GM12892 (cell line): ENCODE measurements at places on chromosomes 5 and 9.

- no peak for DNase-seq
Measured at GRCh38 chr9:3261484-3261883, 264.3 kb downstream of the RFX3 start.

- DNase-seq, result no peak
Measured at GRCh38 chr9:134607971-134608370, 33.6 kb upstream of the COL5A1 start.

DNA sequence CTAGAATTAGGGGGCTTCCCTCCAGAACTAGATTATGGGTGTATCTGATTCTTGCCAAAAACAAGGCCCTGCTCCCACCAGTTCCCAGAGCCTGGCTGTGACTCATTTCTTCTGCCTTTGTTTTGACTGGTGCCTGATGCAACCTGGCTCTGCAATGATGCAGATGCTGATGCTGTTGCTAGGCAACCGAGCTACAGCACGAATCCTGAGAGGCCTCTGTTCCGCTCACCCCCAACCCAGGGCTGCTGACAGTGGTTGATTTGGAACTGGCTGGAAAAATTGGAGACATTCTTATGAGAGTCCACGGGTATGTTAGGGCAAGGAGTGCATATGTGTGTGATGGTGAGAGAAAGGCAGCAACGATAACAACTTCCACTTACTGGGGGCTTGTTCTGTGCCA lies 100.3 kb downstream of the NSG2 start:
- DNase-seq, result no peak

DNA sequence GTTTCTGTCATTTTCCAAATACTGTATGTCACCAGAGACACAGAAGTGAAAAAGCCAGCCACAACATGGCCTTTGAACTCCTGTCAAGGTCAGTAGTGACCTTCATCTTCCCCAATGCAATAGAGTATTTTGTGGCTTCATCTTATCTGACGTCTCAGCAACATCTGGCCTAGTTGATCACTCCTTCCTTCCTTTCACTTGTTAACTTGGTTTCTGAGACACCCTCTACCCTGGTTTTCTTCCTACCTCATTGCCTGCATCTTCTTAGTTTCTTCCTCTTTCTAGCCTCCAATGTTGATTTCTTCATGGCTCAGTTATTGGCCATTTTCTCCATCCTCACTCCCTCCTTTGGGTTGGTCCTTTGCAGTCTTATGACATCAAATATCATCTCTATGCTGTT lies 36.3 kb downstream of the GLIS3 start:
- DNase-seq, result no peak

- no peak for DNase-seq
Measured at GRCh38 chr5:180611140-180611850, 20.0 kb upstream of the SCGB3A1 start.

- DNase-seq, result no peak
Measured at GRCh38 chr9:87888501-87888900, 5.8 kb downstream of the SPATA31E1 start.

DNA sequence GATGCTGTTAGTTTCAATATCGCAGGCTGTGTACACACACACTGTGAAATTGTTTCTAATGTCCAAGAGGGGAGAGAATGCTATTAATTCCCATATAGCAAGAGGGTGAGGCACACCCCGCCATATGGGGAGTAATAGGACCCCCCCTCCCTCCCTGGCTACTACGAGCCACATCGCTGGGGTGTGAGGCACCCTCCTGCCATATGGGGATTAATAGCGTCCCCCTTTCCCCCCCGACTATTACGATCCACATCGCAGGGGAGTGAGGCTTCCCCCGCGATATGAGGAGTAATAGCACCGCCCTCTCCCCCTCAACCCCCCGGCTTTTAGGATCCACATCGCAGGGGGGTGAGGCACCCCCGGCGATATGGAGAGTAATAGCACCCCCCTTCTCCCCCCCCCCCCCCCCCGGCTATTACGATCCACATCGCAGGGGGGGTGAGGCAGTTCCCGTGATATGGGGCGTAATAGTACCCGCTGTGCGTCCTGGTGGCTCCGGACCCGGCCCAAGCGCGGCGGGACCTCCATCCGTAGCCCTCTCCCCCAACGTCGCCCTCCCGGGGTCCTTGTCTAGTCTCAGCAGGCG lies 494 bp upstream of the STK32A start:
- DNase-seq, result no peak

DNA sequence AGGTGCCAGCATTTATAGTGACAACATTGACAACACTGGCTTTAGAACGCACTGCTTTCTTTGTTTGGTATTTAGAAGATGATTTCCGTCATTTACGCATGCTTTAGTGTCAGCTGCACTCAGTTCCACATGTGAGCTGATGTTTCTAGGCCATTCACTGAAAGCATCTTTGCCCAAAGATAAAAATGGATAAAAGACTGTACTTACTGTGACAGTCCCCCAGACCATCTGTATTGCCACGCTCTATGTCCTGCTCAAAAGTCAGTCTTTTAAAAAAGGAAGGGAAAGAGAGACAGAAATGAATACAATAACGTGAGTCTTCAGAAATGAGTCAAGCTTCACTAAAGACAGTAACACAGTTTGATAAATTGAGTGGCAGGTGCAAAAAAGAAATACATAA lies 99.3 kb downstream of the SEMA6A start:
- no peak for DNase-seq

DNA sequence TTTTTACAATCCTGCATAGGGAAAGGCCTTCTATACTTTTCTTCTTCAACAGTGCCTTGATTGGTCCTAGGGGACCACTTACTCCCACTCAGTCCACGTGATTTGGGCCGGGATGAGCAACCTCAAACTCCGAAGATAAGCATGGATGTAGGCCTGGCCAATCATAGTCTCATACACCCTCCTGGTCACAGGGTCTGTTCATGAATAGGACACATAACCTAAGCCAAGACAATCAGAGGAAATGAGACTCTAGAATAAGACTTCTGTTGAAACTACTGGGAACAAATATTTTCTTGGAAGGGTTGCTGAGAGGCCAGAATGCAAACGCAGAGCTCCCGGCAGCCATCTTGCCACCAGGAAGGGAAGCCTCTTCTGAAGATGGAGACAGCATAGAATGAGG lies 68.1 kb downstream of the ARL15 start:
- no peak for DNase-seq

GRCh38 chr5:139474890-139475791 lies 4.3 kb downstream of the SMIM33 start:
- DNase-seq, result no peak

DNA sequence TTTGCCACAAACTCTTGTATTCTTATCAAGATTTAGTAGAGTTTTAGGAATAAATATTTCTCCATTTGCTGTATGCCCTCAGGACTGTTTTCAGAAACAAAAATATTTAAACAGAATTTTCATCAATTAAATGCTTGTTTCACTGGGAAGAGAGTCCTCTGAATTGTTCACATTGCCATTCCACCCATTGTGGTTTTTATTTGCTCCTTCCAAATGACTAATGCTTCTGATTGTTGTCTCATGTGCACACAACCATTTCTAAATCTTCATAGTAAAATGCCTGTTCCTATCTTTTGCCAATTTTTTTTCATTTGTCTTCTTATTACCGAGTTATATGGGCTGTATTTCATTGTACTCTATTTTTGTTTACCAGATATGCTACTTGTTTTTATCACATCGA lies 10.6 kb downstream of the MARCOL start:
- no peak for DNase-seq

DNA sequence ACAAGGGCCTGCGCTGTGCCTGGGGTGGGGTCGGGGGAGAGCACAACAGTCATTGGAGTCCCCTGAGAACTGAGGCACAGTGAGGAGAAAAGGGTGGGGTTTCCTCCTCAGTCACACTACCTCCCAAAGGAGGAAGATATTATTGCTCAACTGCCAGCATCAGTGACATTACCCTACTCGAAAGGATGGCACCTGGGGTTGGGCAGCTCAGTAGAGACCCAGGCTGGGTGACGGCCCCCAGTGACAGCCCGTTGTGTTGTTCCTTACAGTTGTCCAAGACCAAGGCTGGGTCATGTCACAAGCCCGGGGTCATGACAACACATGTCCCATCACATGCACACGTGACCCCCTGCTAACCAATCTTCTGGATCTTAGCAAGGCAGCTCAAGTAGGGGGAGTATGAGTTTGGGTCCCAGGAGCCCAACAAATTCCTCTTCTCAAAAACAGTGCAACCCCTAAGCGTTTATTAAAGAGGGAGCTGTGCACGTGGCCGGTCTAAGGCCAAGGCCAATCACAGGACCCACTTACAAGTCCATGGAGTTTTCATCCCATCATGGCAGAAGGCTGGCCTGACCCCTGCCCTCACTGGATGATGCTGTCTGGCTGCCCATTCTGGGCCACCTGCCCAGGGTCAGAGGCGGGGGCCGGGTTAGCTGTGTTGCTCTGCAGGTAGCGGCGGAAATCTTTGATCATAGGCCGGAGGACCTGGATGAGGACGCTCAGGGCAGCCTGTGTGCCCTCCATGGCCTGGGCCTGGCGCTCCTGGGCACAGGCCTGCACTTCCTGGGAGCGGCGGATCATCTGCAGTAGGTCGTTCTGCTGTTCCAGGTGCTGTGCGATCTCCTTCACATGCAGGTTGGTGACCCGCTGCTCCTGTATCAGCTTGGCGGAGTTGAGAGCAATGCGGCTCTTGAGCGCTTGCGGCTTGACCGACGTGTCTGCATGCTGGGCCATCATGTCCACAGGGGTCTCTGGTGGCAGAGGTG lies 4.0 kb downstream of the NAIF1 start:
- DNase-seq, result no peak

GRCh38 chr5:31809050-31809870 lies 170.3 kb downstream of the PDZD2 start:
- peak; percentile 40 for DNase-seq

DNA sequence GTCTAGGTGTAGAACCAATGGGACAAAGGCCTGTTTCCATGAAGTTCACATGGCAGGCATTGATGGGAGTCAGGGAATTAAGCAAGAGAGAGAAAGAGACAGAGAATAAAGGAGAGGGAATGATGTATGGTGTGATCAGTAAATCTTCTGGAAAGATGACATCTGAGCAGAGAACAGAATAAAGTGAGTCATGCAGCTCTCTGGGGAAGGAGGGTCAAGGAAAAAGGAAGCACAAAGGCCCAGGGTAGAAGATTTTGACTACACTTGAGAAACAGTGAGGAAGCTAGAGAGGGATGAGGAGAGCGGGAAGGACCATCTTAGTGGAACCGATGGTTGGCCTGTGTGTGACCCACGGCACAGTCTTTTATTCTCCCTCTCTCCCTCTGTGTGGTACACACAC lies 425.9 kb downstream of the SPOCK1 start:
- DNase-seq, result no peak

DNA sequence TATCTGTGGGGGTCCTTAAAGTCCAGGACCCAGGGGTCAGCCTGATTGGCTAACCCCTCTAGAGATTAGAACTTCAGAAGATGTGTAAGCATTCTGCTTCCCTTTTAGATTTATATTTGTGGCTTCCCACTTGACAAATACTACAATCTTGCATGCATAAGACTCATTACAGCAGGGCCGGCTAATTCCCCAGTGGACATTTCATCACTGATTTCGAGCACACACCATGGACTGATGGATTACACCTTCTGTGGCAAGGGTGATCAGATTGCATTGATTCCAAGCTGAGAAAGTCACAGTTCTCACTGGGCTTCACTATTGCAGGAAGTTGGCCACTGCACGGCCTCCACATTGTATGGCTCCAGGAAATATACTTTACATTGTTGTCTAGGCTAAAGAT lies 65.8 kb upstream of the DAPK1 start:
- no peak for DNase-seq

DNA sequence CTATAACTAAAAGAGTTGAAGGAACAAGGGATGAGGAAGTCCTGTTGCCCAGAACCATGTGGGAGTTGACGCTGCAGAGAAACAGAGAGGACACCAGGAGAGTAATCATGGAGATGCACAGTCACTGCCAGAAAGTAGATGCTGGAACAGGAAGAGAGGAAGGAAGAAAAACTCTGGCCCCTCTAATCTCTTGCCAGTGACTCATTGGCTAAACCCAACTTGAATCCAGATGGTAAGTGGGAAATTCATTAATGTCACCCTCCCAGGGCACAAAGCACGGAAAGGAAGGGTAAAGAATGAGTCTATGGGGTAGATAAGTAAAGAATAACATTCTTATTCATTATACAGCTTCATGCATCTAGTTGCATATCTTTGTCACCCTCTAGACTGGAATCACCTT lies 631.9 kb downstream of the PRELID2 start:
- no peak for DNase-seq

GRCh38 chr9:136662326-136662655 lies 425 bp upstream of the EGFL7 start:
- DNase-seq, result no peak

DNA sequence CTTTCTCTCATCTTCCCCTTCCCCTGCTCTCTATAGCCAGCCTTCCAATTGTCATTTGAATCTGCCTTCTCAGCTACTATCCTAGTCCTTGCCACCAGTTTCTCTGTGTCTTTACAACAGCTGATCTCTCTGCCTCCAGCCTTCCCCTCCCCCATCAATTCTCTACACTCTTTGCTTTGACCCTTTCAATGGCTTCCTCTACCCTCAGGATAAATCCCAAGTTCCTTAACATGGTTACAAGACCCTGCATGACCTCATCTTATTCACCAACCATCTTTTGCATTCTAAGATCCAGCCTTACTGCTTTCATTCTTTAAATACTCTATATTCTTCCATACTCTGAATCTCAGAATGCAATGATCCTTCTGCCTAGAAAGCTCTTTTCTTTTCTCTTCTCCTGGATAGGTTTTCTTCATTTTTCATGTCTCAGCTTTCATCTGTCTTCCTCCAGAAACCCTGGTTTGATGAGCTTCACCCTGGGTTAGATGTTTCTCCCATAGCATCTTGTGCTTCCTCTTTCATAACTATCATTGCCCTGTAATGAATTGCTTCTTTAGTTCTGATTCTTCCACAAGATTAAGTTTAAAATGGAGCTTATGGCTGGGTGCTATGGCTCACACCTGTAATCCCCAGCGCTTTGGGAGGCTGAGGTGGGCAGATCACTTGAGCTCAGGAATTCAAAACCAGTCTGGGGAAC lies 58.6 kb upstream of the ZSWIM6 start:
- no peak for DNase-seq

- no peak for DNase-seq
Measured at GRCh38 chr9:76690973-76691370, 73.3 kb upstream of the PCA3 start.

- DNase-seq, result no peak
Measured at GRCh38 chr5:68287631-68287975, 72.0 kb downstream of the PIK3R1 start.

GRCh38 chr9:129495620-129496472 lies 125.1 kb downstream of the C9orf50 start:
- DNase-seq, result peak; percentile 61

DNA sequence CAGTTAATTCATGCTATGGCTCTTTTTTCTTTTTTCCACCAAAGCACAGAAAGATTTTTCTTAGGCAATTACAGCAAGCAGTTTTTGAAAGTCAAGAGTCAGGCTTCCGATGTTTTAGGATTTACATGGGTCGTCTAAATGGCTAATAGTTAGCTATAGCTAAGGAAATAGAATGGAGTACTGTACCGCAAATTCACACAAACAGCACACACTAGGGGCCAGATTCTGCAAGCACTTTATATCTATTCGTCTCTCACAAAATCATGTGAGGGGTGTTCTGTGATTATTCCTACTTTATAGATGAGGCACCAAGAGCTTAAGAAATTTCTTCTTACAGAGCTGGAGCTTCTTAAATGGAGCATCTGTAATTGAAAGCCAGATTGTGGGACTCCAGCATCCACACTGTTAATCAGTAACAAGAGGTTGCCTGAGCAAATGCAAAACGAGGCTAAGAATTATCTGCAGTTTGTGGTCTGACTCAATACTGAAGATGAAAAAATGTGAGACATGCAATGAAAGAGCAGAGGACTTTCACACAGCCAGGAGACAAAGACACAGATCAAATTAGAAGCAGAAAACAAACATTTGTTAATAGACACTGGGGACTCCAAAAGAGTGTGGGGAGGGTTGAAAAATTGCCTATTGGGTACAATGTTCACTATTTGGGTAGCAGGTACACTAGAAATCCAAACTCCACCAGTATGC lies 62.7 kb upstream of the CTXN3 start:
- DNase-seq, result no peak
